Liver (tissue), 10 donors: ENCODE measurements at places on chromosomes 1 and 21.

DNA sequence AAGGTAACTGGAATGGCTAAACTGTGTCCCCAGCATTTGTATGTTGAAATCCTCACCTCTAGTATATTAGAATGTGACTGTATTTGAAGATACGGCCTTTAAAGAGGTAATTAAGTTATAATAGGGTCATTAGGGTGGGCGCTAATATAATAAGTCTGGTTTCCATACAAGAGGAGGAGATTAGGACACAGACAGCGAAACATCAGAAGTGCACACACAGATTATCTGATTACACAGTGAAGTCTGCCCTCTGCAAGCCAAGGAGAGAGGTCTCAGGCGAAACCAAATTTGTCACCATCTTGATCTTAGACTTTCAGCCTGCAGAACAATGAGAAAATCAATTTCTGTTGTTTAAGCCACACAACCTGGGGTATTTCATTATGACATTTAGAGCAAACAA is 2233.1 kb downstream of the MRPL39 start:
- DNase-seq, result no peak

DNA sequence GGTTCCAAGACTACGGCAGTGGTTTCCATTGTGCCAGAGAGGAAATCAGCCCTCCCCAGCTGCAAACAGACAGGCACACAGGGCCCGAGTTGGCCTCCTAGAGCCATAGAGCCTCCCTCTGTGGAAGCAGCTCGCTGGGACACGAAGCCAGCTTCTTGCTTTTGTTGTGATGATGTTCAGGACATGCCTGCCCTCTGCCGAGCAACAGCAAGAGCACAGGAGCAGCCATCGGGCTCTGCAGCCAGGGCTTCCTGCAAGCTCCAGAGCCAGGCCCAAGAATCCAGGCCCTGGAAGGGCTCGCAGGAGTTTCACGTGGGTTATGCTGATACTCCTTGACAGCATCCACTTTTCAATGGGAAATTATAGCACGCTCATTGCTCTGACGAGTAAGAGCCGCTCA is 18.5 kb downstream of the NPHP4 start:
- no peak for DNase-seq

DNA sequence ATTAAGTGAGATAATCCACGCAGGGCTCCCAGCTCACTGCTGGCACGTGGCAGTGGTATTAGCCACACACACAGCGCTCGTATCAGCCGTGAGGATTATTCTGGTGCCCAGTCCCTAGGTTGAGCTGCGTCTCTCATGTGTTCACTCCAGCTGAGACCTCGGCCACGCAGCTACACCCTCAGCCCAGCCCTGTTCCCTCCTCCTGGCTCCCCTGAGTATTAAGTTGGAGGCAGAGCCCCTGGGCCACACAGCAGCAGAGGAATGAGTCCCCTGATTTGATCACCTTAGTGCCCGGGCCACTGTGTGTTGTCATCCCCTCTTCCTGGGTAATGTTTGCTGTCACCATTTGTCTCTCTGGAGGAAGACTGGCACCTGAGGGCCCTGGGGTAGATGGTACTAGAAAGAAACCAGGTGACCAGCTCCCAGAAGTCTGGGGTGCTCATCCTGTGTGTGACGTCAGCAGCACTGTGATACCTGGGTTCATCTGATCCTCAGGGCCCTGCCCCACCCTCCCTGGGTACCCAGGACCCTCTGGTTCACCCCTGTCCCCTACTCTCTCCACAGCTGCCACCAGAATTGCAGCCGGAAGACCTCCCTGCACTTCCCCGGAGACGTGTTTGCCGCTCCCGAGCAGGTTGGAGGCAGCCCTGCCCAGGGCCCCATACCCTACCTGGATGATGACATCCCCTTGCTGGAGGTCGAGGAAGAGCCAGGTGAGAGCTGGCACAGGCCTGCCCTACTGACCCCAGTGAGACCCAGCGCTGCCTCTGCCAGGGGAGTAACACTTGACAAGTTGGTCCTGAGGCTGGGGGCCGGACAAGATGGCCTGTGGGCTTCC is 40.1 kb downstream of the DISP3 start:
- DNase-seq, result no peak

- no peak for DNase-seq
Measured at GRCh38 chr1:54567961-54568360, 19.9 kb downstream of the ACOT11 start.

DNA sequence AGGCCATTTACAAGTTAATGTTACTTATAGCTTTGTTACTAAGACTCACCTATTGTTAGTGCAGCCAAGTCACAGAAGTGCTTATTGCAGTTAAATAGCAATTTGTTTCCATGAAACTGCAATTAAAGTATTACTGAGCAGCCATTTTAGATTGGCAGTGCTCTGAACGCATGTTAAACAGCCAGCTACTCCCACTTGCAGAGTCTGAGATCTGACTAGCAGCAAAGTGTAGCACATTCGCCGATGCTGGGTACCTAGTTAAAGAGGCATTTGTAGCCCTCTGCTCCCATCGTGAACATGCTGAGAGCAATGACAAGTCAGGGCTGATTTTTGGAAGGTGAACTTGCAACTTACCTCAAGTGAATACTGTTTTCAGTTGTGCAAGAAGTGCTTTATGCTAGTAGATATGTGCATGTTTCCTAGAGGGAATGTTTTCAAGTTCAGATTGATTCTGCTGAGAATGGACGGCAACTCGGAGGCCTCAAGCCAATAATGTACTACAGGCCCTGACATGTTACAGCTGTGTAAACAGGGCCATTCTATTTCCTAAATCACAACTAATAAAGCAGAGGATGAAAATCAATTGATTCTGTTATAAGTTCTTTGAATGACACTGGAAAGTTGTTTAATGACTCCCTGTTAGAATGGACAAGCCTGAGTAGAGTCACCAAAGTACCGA is 19.8 kb downstream of the LMO4 start:
- DNase-seq, result no peak

DNA sequence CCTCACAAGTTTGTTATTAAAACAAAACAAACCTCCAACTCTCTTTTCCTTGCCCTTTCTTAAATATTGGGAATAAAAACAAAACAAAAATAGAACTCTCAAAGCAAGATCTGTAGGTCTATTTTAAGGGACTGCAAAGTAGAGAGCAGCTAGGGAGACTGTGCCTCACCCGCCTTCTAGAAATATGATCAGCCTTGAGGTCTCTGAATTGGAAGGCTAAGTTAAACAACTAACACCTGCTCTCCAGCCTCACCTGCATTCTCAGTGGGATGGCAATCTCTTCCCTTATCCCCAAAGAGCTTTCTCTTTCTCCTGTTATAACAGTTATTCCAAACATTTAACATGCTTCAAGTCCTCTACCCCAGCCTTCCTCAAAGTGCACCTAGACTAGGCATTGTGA is 75.5 kb upstream of the TNR start:
- no peak for DNase-seq

GRCh38 chr1:43425045-43425444 is 28.7 kb downstream of the HYI start:
- no peak for DNase-seq

DNA sequence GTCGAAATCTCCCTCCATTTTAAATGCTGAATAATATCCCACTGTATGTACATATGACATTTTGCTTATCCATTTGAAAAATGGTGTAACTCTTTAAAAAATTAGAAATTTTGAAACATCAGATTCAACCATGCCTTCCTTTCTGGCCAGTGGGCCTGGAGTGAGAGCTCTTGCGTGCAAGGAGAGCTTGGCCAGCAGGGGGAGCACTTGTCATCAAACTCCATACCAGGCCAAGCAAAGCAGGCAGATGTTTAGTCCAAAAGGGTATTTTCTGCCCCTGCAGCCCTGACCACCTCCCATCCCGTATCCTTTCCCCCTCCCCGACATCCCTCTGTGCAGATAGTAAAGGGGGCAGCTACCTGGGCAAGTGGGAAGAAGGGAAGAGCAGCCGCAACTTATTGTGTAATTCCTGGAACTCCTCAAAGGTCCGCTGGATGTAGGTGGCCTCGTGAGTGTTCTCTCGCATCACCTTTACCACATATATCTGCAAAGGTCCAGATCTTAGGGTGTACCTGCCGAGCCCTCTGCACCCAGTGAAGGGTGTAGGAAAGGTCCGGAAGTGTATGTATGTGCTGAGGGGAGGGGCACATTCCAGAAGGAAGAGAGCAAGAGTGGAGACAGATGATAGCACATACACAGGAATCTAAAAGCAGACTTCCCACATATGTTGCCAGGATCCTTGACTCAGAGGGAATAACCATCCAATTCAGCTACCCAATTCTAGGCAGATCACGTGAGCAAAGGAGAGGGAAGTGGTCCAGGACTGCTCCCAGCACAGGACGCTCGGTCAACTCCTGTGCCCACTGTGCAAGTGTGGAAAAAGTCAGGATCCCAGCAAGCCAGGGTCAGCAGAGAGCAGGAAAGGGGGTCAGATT is 19.9 kb upstream of the PPP1R15B start:
- peak; percentile 85 for DNase-seq

- DNase-seq, result no peak
Measured at GRCh38 chr1:233629305-233629935, 15.5 kb downstream of the KCNK1 start.

GRCh38 chr1:159957824-159958268 is 3.8 kb upstream of the SLAMF9 start:
- no peak for DNase-seq

- DNase-seq, result no peak
Measured at GRCh38 chr1:153532181-153532580, 3.6 kb downstream of the S100A6 start.

GRCh38 chr1:202981939-202982338 is 14.9 kb upstream of the CYB5R1 start:
- no peak for DNase-seq

DNA sequence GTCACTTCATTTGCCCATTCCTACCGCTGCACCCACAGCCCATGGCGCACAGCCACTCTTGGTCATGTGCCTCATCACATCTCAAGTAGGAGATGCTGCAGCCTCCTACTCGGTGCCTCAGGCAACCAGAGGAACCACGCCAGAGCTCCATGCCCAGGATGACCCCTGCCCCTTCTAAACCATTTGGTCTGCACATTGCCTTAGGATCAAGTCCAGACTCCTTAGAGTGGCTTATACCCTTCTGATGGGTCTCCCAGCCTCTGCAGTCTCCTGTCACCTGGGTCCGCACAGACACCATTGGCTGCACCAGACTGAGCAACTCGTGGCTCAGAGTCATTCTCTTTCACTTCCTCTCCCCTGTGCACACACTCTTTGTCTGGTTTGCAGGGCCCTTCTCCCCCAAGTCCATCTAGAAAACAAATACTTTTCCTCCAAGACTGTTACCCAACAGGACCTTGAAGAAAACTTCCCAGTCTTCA is 2.2 kb upstream of the ADORA3 start:
- DNase-seq, result no peak

DNA sequence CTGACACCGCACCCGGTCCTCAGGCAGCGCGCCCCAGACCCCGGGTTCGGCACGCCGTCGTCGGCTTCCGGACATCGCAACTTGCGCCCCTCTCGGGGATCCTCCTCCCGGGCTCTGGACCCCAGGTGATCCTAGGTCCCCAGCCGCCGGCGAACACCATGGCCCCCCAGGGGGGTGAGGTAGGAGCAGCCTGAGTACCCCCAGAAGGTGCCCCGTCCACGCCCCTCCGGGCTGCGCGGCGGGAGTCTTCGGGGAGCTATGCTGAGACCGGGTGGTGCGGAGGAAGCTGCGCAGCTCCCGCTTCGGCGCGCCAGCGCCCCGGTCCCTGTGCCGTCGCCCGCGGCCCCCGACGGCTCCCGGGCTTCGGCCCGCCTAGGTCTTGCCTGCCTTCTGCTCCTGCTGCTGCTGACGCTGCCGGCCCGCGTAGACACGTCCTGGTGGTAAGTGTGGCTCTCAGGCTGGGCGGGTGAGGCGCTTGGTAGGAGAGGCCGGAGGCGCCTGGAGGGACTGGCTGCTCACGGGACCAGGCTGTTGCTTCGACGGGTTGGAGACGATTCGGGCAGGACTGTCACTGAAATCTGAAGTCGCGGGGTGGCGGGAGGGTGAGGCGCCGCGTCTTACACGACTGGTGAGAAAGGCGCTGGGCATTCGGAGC is 367 bp downstream of the WNT2B start:
- DNase-seq, result no peak

DNA sequence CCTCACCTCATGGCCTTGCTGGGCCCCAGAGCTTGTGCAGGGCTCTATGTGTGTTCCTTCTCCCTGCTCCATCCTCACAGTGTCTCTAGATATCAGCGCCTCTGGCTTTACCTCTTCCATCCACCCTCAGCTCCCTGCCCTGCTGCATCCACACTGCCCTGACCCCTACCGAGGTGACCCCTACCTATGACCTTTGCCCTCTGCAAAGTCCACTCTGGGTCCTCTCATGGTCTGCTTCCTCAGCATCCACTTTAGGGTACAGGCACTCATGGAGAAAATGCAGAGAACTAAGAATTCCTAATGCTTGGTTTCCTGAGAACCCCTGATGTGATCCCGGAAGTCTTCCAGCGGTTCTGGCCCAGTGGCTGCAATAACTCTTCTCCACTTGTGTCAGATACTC is 46.9 kb upstream of the PAXBP1 start:
- DNase-seq, result no peak

GRCh38 chr21:45971616-45972352 is 9.8 kb upstream of the COL6A1 start:
- DNase-seq, result no peak

DNA sequence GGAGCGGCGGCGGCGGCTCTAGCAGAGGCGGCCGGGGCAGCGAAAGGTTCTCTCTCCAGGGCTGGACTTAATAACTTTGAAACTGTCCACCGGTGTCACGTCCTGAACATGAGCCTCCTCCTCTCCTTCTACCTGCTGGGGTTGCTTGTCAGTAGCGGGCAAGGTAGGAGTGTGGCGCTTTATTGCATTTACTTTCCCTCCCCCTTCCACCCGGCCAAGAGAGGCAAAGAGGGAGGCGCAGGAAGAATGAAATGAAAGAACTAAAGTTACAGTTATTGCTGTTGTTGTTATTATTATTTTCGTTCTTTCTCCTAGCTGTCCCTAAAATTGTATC is 214 bp downstream of the NCAM2 start:
- no peak for DNase-seq

GRCh38 chr1:8632102-8632501 is 185.3 kb downstream of the RERE start:
- no peak for DNase-seq

DNA sequence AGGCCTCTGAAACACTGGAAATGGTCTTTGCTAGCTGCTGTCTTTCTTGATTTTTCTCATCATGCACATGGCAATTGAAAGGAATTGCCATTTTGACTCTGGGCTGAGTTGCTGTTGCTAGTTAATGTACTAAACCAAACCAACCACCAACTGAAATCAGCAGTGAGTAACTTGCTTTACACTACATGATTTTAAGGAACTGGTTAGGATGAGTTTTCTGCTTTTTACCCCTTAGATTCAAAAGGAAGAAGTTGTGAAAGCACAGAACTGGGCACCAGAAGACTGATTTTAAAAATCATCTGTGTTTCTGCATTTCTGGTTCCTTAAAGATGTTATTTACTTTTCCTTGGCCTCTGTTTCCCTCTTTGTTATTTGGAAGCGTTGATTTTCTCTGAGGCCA is 361.9 kb downstream of the HLX start:
- DNase-seq, result no peak

GRCh38 chr1:27536767-27537166 is 46.8 kb upstream of the WASF2 start:
- no peak for DNase-seq

- DNase-seq, result peak; percentile 66
Measured at GRCh38 chr1:160997323-160998038, 23.5 kb downstream of the F11R start.
